ENCODE measurements at places on chromosomes 6 and 20. TPM values are rescaled to one million over a fixed set of nuclear protein-coding genes. Genes with fewer than 3 reads are reported as not detected.
A peak's percentile ranks its signal among the peaks of the same experiment; 100 is the strongest.

SCUBE3 gene
- total RNA-seq = 0.03 TPM

DNA sequence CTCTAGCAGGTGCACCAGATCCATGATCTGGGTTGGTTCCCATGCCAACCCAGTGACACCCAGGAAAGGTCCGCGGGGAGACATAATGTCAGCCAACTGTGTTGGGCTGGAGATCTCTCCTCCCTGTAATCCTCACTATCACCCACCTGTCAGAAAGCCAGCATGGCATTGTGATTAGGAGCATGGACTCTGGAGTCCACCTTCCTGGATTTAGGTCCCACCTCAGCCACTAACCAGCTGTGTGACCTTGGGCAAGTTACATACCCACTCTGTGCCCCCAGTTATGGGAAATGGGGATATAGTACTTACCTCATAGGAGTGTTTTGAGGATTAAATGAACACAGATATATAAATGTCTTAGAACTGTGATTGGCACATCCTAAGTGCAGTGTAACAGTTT is 97.9 kb downstream of the ZDHHC14 start:
- DNase-seq = no peak

- peak; percentile 41 for DNase-seq
These were observed 109.5 kb upstream of the CLDN20 start for GRCh38 chr6:155154158-155154830.

DNA sequence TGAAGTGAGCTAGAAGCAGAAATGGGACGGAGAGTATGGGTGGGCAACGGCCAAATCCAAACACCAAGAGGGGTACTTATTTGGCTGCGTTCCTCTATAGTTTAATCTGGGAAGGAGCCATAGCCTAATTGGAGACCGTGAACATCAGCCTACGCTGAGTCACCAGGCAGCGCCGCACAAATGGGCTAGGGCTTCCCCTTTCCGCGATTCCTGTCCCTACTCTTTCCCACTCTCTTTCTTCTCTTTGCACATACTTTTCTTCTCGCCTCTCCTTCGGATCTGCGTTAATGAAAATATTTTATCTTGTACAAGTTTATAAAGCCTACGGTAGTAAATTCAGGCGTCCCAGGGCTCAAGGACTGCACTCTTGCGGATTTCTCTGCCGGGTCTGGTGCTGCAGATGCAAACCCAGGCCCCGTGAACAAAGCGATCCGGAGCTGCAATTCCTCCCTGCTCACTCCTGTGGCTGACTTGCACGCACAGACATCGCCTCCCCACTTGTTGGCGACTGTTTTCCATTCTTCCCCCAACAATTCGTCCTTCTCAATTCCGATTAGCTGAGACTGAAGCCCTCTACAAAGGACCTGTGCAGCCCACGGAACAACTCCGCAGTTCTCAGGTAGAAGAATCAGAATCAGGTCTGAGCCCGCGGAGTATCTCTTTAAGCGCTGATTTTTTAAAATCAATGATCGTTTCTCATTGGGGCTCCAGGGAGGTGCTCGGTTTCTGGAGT is 4.2 kb upstream of the TBX18 start:
- DNase-seq = no peak

FAM83C gene
- not detected for total RNA-seq

ULBP2 gene
- 6.6 TPM for total RNA-seq

DNA sequence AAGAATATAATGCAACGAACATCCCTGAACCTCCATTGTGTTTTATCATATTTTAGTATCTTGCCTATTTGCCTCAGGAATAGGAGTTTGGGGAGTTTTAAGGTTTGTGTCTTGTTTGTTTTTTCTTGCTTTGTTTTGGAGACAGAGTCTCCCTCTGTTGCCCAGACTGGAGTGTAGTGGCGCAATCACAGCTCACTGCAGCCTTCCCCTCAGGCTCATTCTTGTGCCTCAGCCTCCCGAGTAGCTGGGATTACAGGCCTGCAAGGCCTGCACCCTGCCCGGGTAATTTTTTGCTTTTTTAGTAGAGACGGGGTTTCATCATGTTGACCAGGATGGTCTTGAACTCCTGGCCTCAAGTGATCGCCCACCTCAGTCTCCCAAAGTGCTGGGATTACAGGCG is 63.3 kb upstream of the CARMIL1 start:
- DNase-seq = no peak

DNA sequence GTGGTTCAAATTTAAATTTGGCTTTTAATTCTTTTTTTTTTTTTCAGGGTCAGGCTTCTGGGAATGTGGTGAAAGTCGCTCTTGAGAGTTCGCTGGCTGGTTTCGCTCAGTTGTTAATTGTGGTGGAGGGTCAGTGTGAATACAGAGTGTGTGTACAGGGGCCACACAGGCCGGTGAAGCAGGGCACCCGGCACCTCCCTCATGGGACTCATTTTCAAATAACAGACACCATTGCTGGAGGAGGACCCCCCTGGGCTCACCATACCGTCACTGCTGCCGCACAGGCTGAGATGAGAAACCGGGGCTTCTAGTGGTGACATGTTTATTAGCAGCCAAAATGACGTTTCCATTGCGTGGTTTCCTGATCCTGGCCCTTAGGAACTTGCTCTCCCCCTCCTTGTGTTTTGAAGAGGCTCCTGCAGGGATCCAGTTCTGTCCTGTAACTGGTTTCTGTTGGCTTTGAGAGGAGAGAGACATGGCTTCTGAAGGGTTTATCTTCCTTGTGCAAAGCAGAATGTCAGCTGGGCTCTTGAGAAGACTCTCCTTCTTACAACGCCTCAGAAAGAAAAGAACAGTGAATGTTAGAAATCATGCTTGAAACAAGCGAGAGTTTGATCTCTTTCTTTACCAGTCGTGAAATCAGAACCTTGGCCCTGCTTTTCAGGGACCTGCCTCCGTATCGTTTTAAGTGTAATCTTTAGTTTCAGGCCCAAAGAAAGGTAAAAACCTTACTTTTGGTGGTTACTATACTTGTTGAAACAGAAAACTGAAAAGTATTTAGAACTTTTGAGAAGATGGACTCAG is 37.8 kb downstream of the DUSP22 start:
- DNase-seq = no peak

- no peak for DNase-seq
These were observed 27.4 kb downstream of the PMEPA1 start for GRCh38 chr20:57682184-57683101.

DNA sequence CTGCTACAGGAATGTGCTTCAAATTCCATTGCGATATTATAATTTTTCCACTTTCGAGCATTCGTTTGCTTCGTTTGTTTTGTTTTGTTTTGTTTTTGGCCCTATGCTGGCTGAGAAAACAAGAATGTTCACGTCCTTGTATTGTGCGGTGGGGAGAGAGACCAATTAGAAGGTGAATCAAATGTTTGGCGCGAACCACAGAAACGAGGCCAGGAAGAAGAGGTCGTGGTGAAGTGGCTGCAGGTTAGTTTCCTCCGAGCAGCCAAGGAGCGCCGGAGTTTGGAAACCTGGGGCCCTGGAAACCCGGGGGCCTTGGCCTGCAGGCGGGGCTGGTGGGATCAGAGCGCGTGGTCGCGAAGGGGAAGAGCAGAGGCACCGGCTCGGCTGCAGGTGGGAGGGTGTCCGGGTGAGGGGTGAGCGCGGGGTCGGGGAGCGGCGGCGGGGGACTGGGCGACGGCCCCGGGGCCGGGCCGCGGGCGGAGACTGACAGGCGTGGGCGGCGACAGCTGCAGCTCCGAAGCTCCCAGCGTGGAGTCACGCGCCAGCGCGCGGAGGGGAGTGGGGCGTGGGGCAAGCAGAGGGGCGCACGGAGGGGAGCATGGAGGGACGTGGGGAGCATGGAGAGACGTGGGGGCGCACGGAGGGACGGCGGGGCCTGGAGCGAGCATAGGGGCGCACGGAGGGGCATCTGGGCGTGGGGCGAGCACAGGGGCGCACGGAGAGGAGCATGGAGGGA is 141.5 kb upstream of the PDE10A start:
- peak; percentile 39 for DNase-seq

- no peak for DNase-seq
These were observed 53.9 kb upstream of the SMIM28 start for GRCh38 chr6:138323821-138324220.

CNR1 gene
- not detected for total RNA-seq

ZBTB9 gene
- 5.2 TPM for total RNA-seq

DNA sequence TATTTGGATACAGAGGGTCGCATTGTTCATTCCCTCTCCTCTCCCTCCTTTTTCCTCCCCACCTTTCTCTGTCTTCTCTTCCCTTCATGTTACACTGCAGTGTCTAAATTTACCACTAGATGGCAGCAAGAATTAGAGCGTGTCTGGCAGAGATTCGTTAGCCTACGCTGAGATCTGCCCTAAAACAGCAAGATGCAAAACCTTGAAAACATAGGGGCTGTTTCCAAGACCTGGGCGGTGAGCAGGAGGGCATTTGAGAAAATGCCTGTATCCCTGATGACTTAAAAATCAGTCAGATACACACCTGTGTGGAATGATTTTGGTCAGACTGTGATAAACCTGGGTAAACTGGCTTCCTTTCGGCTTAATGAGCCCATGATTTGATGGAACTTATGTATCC is 101.5 kb upstream of the ISM1 start:
- peak; percentile 79 for DNase-seq

GRCh38 chr6:72783666-72784065 is 161.8 kb downstream of the KCNQ5 start:
- no peak for DNase-seq

TBCC gene
- 44.3 TPM for total RNA-seq

GRCh38 chr20:45983279-45983743 is 11.3 kb upstream of the ZNF335 start:
- no peak for DNase-seq

CD24 gene
- total RNA-seq = 337 TPM

- no peak for DNase-seq
These were observed 558.2 kb downstream of the PKHD1 start for GRCh38 chr6:51529240-51529639.

PTCRA gene
- total RNA-seq = not detected

- no peak for DNase-seq
These were observed 219.7 kb downstream of the UNC5CL start for GRCh38 chr6:40819182-40819834.

DOP1A gene
- total RNA-seq = 31.6 TPM

DNA sequence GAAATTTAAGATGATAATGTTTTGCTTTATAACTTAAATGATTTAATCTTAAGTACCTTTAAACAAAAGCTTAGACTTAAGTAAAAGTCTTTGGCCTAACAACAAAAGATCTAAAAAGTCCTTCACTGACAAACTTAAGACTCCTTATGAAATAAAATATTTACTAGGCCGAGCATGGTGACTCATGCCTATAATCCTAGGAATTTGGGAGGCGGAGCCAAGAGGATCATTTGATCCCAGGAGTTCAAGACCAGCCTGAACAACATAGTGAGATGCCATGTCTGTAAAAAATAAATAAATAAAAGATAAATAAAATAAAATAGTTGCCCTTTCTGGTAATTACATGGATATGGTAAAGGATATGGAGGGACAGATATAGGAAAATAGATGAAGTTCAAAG is 12.4 kb downstream of the KATNA1 start:
- peak; percentile 45 for DNase-seq

- DNase-seq = no peak
These were observed 12.0 kb downstream of the SCAF8 start for GRCh38 chr6:154745243-154745642.

- DNase-seq = peak; percentile 71
These were observed 20.0 kb upstream of the MPC1 start for GRCh38 chr6:166402582-166403277.

KCNG1 gene
- 0.48 TPM for total RNA-seq

DNA sequence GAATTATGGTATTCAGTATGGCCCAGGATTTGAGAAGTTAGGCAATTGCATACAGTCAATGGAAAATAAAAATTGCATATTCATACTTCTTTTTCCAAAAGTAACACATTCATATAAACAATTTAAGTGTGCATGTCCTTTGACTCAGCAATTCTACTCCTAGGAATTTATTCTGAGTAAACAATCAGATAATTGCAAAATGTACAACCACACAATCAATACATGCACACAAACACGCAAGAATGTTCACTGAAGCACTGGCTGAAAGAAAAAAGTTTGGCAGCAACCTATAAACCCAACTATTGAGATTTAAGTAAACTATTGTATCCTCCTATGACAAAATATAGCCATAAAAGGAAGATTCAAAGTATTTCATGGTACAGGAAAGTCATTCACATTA is 1.6 kb downstream of the CYP39A1 start:
- no peak for DNase-seq

DLK2 gene
- total RNA-seq = 3.3 TPM

GRCh38 chr20:48750941-48751635 is 76.7 kb downstream of the PREX1 start:
- peak; percentile 24 for DNase-seq

LY6G6C gene
- total RNA-seq = not detected

- peak; percentile 66 for DNase-seq
These were observed 19.6 kb upstream of the IL17F start for GRCh38 chr6:52263709-52264540.

DNA sequence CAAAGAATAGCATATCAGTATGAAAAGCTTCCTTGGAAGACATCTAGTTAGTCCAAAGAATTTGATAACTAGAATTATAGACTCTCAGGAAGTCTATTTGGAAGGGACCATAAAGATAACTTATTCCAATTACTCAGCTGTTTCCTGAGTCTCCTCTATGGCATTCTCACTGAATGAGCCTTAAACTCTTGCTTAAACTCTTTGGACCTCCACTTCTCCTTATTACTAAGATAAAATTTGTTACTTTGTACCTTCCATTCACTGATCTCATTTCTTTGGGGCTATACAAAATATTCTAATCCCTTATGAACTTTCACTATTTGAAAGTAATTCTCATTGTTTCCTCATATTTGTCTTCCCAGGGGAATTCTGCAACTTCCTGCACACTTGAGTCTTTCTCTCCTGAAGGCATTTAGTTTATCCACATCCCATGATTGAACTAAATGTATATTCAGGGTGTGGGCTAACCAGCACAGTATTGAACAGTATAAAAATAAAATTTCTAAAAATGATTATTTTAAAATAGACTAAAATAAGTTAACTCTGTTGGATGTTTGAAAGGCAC is 67.1 kb upstream of the NOTCH4 start:
- DNase-seq = no peak

GRCh38 chr20:3045816-3046676 is at the start of gene MRPS26:
TSS of gene MRPS26 (plus strand) at chr20:3046052. CDS start at chr20:3046069, 17 bp downstream.
- peak; percentile 93 for DNase-seq

CFB gene
- 1.8 TPM for total RNA-seq

E2F1 gene
- 4.3 TPM for total RNA-seq

GRCh38 chr20:2750491-2751251 is 49.8 kb downstream of the CPXM1 start:
- DNase-seq = no peak

GRCh38 chr6:152087096-152087495 is 279.6 kb downstream of the ESR1 start:
- no peak for DNase-seq
